Fibroblast of the aortic adventitia (primary cell): ENCODE measurements at places on chromosomes 12 and 14. TPM values are rescaled to one million over a fixed set of nuclear protein-coding genes. Genes with fewer than 3 reads are reported as not detected.

DNA sequence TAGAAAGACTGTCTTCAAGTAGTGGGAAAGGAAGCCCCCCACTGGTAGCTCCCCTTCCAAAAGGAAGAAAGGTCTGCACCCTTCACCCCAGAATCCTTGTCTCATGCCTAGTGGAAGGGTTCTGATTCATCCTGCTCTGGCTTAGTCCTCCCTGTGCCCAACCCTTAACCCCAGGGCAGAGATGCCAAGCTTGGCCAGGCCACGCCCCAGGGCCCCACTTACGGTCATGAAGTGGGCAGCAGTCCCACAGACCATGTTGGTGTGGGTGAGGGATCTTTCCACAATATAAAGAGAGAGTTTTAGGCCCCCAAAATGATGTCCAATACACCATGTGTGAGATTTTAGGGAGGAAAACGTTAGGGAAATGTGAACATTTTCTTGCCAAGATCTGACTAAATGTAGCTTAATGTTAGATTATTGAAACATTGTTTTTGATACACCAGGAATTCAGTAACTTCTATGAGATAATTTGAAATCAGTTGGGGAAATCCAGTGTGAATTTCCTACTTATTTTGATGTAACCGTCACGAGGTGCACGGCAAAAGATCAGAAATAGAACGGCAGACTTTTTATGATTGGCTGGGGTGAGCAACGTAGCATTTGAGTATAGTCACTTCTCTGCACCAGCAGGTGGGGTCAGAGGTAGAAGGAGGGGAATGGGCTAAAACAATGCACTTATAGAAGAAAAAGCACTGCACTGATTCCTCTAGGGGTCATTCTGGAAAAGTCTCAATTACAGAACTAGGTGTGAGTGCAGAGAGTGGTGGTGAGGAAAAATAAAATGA, 8.2 kb upstream of the SSPN start:
- DNase-seq = peak; percentile 25

- no peak for DNase-seq
Measured at GRCh38 chr12:65411171-65411570, 132.7 kb downstream of the MSRB3 start.

- DNase-seq = no peak
Measured at GRCh38 chr12:70883855-70884254, 36.7 kb downstream of the PTPRR start.

GRCh38 chr12:570435-570920, 92.8 kb downstream of the NINJ2 start:
- DNase-seq = peak; percentile 85

GRCh38 chr12:132271755-132272092, 57.7 kb downstream of the GALNT9 start:
- DNase-seq = no peak

DNA sequence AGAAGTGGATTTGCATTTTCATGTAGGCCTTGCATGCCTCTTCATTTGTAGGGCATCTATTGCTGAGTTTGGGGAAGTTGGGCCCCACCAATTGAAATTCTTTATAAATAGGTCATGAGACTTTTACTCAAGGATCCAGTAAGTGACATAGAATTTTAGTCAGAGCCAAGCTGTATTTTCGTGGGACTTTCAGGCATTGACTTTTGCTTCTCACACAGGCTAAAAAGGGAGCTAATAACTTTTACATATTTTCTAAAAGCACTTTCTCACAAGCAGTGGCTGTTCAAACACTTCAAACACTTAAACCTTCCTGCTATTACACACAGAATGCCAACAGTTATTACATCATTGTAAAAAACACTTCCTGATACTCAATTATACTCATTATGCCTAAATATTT, 260.5 kb downstream of the MSRB3 start:
- no peak for DNase-seq

DNA sequence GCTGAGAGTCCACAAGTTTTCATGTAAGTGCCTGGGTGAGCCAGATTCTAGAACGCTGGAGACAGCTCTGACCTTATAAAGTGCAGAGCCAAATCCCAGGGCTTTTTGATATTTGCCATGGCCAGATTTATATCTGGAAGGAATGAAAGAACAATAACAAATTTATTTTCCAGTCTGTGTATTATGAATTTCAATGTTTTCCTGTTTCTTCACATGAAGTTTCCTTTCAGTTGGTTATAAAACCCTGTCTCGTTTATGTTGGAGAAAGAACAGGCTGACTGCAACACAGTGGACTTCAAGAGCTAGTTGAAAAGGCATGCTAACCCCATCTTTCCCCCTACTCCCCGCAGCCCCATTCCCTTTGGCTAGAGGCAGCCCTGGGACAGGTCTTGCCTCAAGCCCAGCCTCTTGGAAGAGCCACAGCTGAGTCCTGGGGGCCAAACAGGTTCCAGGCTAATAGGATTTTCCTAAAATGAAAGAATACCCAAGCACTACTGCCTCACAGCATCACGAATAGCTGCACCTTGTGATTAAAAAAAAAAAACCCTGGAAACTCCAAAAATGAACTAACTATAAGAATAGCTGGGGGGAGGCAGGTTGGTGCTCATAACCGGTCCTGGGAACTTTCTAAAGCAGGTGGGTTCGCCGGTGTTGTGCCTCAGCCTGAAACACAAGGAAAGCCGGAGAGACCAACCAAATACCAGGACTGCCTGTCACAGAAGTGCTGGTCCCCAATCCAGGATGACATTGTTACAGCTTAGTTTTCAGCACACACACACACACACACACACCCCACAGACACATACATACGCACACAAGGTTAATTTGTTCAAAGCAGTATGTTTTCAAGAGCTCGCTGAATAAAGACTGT, 1.5 kb downstream of the FBLN5 start:
- peak; percentile 46 for DNase-seq

- DNase-seq = no peak
Measured at GRCh38 chr12:122955156-122955555, 11.1 kb downstream of the ABCB9 start.

DNA sequence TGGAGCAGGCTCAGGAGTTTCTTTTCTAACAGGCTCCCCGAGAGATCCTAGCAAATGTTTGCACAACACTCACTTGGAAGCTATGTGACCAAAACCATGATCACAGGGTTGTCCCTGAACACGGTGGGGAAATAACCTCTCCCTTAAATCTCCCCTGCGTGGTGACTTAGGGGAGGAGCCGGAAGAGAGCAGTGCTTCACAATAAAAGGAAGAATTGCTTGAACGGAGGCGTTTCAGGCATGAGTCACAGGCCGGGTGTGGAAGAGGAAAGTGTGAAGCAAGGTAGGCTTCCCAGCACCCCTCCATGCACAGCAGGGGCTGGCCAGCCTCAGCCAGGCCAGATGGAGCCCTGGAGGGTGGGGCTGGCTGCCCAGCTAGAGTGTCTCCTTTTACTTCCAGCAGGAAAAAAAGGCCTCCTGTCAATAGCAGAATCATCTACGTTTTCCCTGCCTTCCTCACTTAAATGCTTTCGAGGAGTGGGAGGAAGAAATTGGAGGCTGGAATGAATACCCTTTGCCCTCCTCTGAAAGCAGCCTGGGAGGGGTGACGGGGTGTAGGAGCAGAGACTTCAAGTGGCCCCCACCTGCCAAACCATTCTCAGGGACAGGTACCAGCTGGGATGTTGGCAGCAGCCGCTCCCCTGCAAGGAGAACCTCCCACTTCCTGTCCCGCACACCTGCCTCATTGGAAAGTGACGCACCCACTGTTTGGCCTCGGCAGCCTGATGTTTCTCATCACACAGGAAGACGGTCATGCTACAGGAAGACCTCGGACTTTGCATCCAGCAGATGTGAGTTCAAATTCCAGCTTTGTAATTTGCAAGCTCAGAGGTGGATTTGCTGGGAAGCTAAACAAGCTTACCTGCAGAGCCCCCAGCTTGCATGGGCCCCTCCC, 30.1 kb upstream of the PPP2R5C start:
- DNase-seq = peak; percentile 51

B4GALNT1 gene
- 1.7 and 6.9 TPM in 2 replicates for total RNA-seq

PSME1 gene
- total RNA-seq = 84.8 and 117 TPM in 2 replicates

PRB2 gene
- total RNA-seq = not detected in 2 replicates

B3GNT4 gene
- not detected in 2 replicates for total RNA-seq
